ENCODE measurements at places on chromosomes 1 and 21. TPM values are rescaled to one million over a fixed set of nuclear protein-coding genes. Genes with fewer than 3 reads are reported as not detected.
A peak's percentile ranks its signal among the peaks of the same experiment; 100 is the strongest.

The TMEM61 gene
- 8.2 TPM for total RNA-seq

GRCh38 chr1:117672756-117673155 is 66.9 kb downstream of the TENT5C start:
- no peak overlapping the region for H3K4me3 ChIP-seq
- H3K27ac ChIP-seq: no peak overlapping the region
- H3K36me3 ChIP-seq: no peaks in the 10 kb centered on the region
- DNase-seq: no peak

The HPDL gene
- total RNA-seq: 0.18 TPM

- H3K36me3 ChIP-seq: no peaks in the 10 kb centered on the region
- no peaks in the 10 kb centered on the region for H3K4me1 ChIP-seq
- no peak for DNase-seq
- H3K27me3 ChIP-seq: no peaks in the 10 kb centered on the region
These were observed 247.3 kb downstream of the BACH1 start for GRCh38 chr21:29546071-29546470.

The AUNIP gene
- 0.83 TPM for total RNA-seq

The ARL8A gene
- total RNA-seq: 115 TPM

The TOR1AIP1 gene
- 79.2 TPM for total RNA-seq

- DNase-seq: peak; percentile 46
- H3K36me3 ChIP-seq: peaks cover 6% of the 10 kb centered on the region
- no peaks in the 10 kb centered on the region for H3K27me3 ChIP-seq
- H3K4me1 ChIP-seq: peaks cover 43% of the 10 kb centered on the region
These were observed 1.5 kb downstream of the ATP8B2 start for GRCh38 chr1:154326546-154327465.

DNA sequence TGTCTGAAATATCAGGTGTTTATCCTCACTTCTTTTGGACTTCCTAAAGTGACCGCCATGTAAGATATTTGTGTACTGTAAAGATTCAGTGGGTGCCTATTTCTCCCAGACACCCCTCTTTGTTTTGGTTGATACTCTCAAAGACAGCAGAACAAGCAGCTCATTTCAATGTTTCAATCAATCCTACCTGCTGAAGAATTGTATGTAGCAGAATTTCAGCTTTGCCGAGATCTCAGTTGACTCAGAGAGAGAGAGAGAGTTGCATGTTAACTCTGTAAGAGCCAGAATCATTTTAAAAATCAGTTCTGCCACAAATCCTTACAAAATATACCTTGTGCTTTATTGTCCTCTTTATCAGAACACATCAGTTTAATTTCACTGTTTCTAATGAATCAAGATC is 987.3 kb downstream of the ADGRL2 start:
- H3K27ac ChIP-seq: no peak overlapping the region
- H3K4me1 ChIP-seq: no peaks in the 10 kb centered on the region
- H3K36me3 ChIP-seq: no peaks in the 10 kb centered on the region
- no peak overlapping the region for H3K4me3 ChIP-seq
- no peaks in the 10 kb centered on the region for H3K27me3 ChIP-seq

- H3K4me1 ChIP-seq: no peaks in the 10 kb centered on the region
- H3K27me3 ChIP-seq: no peaks in the 10 kb centered on the region
- H3K36me3 ChIP-seq: no peaks in the 10 kb centered on the region
These were observed 20.9 kb downstream of the PHGDH start for GRCh38 chr1:119732465-119733168.

DNA sequence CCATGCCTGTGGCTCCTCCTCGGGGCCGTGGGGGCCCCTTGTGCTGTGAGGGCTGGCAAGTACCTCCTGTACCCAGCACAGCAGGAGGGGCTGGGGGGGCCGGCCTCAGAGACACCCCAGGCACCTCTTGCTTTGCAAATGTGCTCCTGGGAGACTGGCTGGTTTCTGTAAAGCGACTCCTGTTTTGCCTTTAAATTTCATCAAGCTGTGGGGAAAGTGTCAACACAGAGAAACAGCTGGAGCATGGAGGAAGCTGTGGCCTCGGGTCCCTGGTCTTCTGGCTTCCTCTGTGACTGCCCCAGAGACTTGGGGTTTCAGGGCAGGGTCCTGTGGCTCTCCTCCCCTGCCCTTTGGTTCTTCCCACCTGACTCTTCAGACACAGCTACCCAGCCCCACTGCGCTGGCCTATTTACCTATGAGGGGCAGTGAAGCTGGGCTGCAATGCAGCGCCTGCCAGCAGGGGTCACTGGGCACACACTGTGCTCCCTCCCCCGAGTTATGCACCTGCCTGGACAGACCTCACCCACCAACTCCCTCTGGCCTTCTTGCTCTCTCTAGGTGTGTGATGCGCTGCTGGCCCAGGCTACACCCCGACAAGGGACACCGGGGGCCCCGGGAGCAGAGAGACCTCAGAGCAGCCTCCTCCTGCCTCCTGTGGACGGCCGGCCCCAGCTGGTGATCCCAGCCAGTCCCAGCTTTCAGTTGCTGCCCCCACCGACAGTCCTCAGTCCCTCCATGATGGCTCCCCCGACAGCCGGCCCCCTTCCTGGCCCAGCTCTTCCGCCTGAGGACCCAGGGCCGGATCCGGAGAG is 17.6 kb upstream of the PEX10 start:
- DNase-seq: no peak
- H3K4me3 ChIP-seq: no peak overlapping the region
- peaks cover 24% of the 10 kb centered on the region for H3K27me3 ChIP-seq
- H3K36me3 ChIP-seq: no peaks in the 10 kb centered on the region
- no peak overlapping the region for H3K27ac ChIP-seq

The MTMR11 gene
- 21.6 TPM for total RNA-seq

DNA sequence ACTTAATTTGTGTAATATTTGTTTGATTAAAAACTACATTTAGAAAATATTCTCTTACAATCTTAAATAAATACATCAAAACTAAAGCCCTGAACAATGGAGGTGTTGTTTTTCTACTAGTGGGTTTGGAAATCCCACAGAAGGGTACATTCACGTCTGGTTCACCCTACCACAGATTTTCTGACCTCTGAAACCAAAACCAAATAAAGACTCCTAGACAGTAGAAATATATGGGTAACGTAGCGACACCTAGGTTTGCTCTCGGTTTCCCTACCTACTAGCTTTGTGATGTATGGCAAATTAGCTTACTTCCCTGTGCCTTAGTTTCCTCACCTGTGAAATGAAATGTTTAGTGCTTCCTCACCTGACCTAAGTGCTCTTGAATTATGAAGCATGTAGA is 312.6 kb downstream of the DPYD start:
- H3K4me1 ChIP-seq: peaks cover 4% of the 10 kb centered on the region
- no peaks in the 10 kb centered on the region for H3K36me3 ChIP-seq
- H3K27me3 ChIP-seq: no peaks in the 10 kb centered on the region

GRCh38 chr1:226788965-226789364 is 49.9 kb upstream of the ITPKB start:
- H3K27ac ChIP-seq: no peak overlapping the region
- no peaks in the 10 kb centered on the region for H3K36me3 ChIP-seq
- DNase-seq: no peak
- H3K4me1 ChIP-seq: no peaks in the 10 kb centered on the region
- H3K27me3 ChIP-seq: no peaks in the 10 kb centered on the region

- H3K27ac ChIP-seq: no peak overlapping the region
- no peak for DNase-seq
- H3K4me1 ChIP-seq: no peaks in the 10 kb centered on the region
- no peaks in the 10 kb centered on the region for H3K27me3 ChIP-seq
- no peaks in the 10 kb centered on the region for H3K36me3 ChIP-seq
These were observed 24.6 kb upstream of the ENAH start for GRCh38 chr1:225677350-225678124.

DNA sequence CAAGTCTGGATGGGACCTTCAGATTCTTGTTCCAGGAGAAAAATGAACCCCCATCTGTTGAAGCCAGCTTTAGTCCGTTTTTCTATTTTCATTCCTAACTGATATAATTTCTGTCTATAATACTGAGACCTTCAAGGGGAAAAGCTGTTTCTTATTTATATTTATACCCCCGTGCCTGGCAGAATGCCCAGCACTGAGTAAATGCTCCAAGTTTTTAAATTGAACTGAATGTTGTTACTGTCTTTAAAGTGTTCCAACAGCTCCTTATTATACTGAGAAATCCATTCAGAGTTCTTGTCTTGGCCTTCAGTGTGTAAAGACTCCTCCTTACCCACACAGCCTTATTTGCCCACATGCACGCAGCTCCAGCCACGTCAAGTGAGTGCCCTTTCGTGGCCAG is 178.6 kb upstream of the HMGB4 start:
- DNase-seq: no peak
- H3K4me3 ChIP-seq: no peak overlapping the region
- no peaks in the 10 kb centered on the region for H3K36me3 ChIP-seq
- H3K4me1 ChIP-seq: no peaks in the 10 kb centered on the region
- no peaks in the 10 kb centered on the region for H3K27me3 ChIP-seq

The OVAAL gene
- total RNA-seq: not detected
